ENCODE measurements at places on chromosomes 11 and 22.

DNA sequence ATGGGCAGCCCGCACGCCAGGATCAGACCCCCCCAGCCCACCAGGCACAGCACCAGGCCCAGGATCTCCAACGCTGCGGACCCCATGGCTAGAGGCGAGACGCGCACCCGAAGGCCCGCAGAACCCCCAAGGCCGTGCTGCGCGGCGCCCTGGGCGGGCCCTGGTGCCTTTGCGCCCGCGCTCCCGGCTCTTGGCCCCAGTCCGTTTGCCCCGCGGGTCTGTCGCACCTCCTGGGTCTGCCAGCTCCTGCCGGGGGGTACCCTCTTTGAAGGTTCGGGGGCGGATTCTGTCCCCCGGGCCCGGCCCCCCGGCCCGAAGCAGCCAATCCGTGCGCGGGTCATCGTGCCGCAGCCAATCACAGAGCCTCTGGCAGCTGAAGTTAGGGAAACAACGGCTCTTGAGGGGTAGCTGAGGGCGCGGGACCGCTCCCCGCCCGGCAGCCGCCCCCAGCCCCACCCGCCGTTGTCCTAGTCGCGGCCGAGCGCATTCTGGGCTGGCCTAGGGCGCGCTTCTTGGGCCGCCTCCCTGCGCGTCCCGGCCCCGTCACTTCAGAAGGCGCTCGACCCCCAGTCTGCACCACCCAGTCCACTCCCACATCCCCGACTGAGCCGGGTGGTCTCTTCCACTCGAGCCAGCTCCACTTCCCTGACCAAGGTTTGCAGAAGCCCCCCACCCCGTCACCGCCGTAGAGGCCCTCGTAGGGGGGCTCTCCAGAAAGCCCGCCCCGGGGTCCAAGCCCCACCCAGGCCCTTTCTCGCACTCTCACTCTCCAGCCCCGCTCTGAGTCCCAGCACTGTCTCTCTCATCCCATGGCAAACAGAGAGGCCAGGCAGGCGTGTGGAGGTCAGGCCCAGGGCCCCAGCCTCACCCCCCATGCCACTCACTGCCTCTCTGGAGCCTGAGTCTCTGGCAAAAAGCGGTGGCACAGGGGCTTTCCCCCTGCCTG, at the start of gene CLDN5:
CLDN5 (minus strand) TSS at position 241 of the 946 bp plus-strand sequence; CDS start at position 86, 155 bp downstream.
- DNase-seq: no peak

GRCh38 chr11:116379185-116379828, 393.5 kb downstream of the BUD13 start:
- no peak for DNase-seq

GRCh38 chr11:124953753-124954589, at the start of gene CCDC15:
TSS of gene CCDC15 (plus strand) at chr11:124954202. CDS start at chr11:124954733, 531 bp downstream.
- peak; percentile 96 for DNase-seq

DNA sequence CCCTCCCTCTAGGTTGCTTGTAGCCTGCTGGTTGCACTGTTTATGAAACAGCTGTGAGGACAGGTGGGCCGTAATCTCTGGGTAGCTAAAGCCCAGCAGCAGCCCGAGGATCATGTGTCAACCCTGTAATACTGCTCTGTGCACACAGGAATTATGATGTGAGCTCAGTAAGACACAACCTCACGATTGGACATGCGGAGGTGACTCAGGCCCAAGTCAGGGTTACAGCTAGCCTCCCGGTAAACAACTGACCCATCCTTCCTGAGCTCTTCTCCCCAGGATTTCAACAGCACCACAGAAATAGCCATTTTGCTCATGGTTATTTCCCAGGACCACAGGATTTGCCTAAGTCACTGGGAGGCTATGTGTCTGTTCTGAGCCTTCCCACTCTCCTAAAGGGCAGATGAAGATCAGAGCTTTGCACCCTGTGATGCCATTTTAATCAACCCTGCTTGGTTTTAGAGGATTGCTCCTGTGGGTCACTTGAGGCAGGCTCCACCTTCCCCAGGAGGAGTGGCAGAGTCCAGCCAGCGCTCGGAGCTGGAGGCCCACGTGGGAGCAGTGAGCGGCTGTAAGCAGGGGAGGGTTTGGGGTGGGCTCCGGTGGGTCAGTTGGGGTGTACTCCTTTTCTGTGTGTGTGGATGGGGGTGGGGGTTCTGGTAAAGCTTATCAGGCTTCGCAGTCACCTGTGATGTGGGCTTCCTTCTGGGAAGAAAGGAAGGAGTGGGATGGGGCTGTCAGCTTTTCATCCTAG, at the start of gene AMPD3:
AMPD3 (plus strand) TSS at position 387 of the 754 bp plus-strand sequence. CDS start 6,256 bp downstream, outside the sequence.
- DNase-seq: peak; percentile 90
